ENCODE measurements at places on chromosomes 5 and 9. TPM values are rescaled to one million over a fixed set of nuclear protein-coding genes. Genes with fewer than 3 reads are reported as not detected.
A peak's percentile ranks its signal among the peaks of the same experiment; 100 is the strongest.

- DNase-seq: no peak
Observed at GRCh38 chr5:148910216-148910615, 83.8 kb downstream of the ADRB2 start.

DNA sequence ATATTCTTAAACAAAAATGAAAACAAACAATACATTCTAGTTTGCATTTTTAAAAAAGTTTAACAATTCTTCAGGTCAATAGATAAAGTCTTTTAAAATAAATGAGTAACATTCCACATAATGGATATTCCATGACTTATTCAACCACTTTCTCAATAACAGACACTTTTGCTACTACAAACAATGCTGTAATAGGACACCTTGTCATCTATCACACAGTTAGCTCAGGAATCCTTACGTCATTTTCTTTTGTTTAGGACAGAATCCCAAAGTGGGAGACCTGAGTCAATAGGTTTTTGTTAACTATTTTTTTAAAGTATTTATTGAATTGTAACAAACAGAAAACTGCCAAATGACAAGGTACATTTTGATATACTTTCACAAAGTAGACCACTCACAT is 72.5 kb downstream of the CEP120 start:
- DNase-seq: no peak

GRCh38 chr5:134079748-134080581 is 34.5 kb upstream of the TCF7 start:
- DNase-seq: no peak

The BRIX1 gene
- 15.9 TPM for total RNA-seq

The SLC46A2 gene
- 0.15 TPM for total RNA-seq

The CD14 gene
- total RNA-seq: 34.7 TPM

- DNase-seq: no peak
Observed at GRCh38 chr9:7342229-7342628, 457.3 kb downstream of the DMAC1 start.

- DNase-seq: peak; percentile 52
Observed at GRCh38 chr5:123028222-123028621, 8.3 kb downstream of the PPIC start.

DNA sequence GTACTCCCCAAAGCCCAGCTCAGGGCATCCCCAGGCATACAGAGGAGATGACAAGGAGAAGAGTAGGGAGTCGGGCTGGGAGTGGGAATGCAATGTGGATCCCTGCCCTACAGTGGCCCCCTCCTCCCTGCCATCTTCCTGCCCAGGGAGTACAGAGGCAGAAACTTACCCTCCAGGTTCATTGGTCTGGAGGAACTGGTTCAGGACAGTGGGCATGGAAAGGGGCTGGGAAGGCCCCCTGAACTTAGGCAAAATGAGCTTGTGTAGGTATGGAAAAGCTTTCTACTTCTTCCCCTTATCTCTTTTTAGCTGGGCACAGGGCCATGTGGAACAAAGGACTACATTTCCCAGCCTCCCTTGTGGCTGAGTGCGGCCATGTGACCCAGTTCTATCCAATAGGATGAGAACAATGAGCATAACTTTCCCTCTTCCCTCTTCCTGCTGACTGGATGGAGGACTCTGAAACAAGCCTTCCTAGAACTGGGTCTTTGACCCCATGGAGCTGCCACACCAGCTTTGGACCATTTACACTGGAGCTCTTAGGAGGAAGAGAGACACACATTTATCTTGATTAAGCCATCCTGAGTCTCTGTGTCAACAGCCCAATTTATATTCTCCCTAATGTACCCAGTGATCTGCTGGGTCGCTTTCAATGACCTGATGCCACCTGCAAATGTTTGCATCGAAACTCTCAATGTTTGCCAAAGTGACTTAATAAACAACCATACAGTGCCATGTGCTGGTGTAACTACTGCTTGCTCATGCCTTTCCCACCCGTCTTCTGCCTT is 25.0 kb upstream of the HMCN2 start:
- peak; percentile 67 for DNase-seq

DNA sequence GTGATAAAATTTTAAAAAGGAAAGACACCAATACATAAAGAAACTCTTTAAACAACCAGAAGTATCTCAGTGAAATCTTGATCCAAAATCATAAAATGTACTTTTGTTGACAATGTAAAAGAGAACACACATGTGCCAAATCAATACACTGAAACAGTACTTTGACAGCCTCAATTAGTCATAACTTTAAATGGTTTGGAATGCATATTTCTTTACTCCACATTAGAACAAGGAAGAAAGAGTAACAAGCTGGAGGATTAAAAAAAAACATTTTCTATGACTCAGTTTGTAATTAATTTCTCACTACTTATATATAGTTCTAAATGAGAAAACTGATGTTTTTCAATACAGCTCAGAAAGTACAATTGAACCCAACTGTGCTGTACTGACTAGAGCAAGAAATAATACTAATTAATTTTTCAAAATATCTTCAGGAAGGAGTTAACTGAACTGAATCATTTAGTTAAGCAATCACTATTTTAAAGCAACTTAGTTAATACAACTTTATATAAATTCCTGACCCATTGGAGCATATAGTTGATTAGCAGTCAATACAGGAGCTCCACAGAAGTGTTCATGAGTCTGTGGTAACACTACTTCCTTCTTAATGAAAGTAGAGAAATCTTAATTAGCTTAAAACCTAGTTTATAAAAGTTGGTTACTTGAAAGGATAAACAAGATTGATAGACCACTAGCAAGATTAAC is 101.0 kb downstream of the NR3C1 start:
- no peak for DNase-seq

The EPB41L4A gene
- 17.5 TPM for total RNA-seq

GRCh38 chr9:93116072-93116961 is 17.7 kb downstream of the NINJ1 start:
- DNase-seq: peak; percentile 63

The ANKRD18B gene
- total RNA-seq: not detected

All from heart right ventricle (tissue), 16 donors.